Stimulated activated CD8-positive, alpha-beta memory T cell treated with anti-CD3 and anti-CD28 coated beads, Interleukin-2, amount 100 ng/mL, for 1 hour (primary cell): ENCODE measurements at places on chromosomes 12 and 14.

GRCh38 chr12:24099576-24099975, 150.1 kb upstream of the SOX5 start:
- DNase-seq, result no peak

GRCh38 chr14:101738703-101739320, 22.7 kb upstream of the PPP2R5C start:
- no peak for DNase-seq

DNA sequence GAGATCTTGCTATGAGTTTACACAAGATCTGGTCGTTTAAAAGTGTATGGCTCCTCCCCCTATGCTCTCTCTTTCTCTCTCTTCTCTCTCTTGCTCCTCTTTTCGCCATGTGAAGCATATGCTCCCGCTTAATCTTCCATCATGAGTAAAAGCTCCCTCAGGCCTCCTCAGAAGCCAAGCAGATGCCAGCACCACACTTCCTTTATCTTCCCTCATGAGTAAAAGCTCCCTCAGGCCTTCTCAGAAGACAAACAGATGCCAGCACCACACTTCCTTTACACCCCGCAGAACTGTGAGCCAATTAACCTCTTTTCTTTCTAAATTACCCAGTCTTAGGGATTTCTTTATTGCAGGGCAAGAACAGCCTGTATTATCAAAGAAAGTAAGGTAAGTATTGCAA, 152.4 kb downstream of the SEC23A start:
- DNase-seq, result no peak

- no peak for DNase-seq
These were observed 693.0 kb downstream of the NRXN3 start for GRCh38 chr14:78863143-78863542.

GRCh38 chr14:87566991-87567390, 426.0 kb downstream of the GALC start:
- DNase-seq, result no peak

GRCh38 chr12:90335566-90335965, 619.4 kb downstream of the CCER1 start:
- no peak for DNase-seq

- no peak for DNase-seq
These were observed 4.1 kb upstream of the PRPF40B start for GRCh38 chr12:49619286-49619685.

DNA sequence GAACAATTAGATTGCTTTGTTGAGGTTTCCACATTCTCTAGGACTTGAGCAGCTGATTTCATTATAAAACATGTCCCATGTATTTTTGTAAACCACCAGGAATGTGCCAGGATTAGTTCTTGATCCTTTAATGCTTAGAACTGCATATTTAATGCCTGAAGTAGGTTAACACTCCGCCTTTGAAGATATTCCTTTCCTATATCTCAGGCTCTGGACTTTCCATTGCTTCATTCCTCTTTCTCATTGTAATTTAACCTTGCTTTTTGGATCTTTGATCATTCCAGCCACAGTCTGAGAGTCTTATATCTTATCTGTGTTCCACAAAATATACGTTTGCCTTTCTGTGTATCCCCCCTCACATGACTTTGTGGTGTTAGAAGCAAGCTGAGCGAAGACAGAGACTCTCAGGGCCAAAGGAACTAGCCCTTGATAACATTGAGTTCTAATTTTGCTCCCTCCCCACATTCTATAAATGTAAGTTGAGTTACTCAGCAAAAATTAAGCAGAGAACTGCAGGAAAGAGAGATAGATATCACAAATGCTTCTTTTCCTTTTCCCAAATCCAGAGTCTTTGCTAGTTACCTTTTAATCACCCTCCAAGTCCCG, 2.4 kb upstream of the CLEC1B start:
- DNase-seq, result no peak

GRCh38 chr14:23399591-23399990, 8.5 kb downstream of the MYH6 start:
- DNase-seq, result no peak

GRCh38 chr12:26435069-26435404, 239.7 kb downstream of the SSPN start:
- DNase-seq, result no peak

GRCh38 chr12:101414533-101415119, 7.1 kb upstream of the ARL1 start:
- DNase-seq, result no peak

DNA sequence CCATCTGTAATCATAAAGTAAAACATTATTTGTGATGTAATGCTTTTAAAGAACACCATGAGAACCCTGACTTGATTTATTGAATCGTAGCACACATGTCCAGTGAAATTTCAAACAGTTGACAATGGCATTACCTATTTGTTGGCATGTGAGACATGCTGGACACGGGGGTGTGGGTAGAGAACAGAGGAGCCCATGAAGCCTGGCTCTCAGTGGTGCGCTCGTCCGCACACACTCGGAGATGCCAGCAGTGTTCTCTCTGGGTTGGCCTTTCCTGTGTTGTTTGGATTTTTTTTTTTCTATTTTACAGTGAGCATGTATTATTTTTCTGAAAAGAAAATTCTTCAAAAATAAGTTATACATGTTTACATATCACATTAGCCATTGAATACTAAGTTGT, 78.2 kb downstream of the PPP2R5C start:
- no peak for DNase-seq

GRCh38 chr12:39972119-39972518, 133.8 kb downstream of the SLC2A13 start:
- DNase-seq, result no peak

GRCh38 chr14:105927096-105928060, 401.0 kb downstream of the TMEM121 start:
- DNase-seq, result no peak

GRCh38 chr14:36302823-36303222, 17.6 kb downstream of the MBIP start:
- DNase-seq, result no peak

DNA sequence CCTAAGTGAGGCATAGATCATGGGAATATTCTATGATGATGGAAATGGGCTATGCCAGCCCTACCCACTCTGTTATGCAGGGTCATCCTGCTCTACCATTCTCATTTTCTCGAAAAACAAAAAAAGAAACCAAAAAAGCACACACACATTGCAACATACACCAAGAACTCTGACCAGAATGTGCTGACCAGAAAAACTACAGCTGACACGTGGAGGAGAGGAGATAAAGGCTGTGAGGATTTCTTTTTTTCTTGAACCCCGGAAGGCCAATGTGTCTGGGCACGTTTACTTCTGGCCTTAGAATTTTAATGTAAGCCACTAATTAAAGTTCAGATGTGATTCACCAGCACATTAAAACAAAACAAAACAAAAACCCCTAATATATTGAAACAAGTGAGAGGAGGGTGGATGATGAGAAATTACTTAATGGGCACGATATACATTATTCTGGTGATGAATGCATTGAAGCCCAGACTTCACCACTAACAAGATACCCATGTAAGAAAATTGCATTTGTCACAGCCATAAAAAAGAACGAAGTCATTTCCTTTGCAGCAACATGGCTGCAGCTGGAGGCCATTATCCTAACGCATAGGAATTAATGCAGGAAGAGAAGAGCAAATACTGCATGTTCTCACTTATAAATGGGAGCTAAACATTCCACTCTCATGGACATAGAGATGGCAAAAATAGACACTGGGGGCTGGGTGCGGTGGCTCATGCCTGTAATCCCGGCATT, 66.3 kb upstream of the PLEKHG3 start:
- DNase-seq, result no peak

GRCh38 chr12:77025782-77026314, 39.5 kb downstream of the E2F7 start:
- no peak for DNase-seq

DNA sequence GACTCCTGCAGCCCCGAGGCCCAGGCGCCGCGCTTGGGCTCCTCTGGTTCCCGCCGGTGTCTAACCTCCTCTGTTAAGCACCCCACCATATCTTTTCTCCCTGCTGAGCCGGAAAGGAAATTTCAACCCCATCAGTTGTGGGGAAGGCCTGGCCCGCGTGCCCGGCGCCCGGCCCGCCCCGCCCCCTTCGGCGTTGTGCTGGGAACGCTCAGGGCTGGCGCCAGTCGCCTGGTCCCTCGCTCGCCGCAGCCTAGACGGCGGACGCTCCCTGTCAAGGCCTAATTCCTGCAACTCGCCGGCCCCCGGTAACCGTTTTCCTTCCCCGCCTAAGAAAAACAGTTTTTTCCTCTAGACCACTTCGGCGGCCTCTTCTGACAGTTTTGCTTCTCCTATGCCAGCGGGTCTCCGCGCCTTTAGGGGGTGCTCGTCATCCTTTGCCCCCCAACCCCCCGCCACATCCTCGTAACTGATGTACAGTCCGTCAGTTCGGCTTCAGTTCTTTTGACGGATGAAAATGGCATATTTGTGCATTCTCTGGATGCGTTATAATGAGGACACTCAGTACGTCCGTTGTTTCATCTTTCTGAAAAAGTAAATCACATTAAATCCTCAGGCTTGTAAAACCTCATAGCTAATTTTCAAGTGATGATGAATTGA, 506 bp upstream of the NAP1L1 start:
- no peak for DNase-seq
